ENCODE measurements at places on chromosomes 2 and 18. TPM values are rescaled to one million over a fixed set of nuclear protein-coding genes. Genes with fewer than 3 reads are reported as not detected.

NPAS2 gene
- total RNA-seq = 8.4 TPM

ZNF513 gene
- 15.9 TPM for total RNA-seq

CKAP2L gene
- total RNA-seq = 45.5 TPM

EIPR1 gene
- 35.1 TPM for total RNA-seq

TGFA gene
- total RNA-seq = 2.5 TPM

CETN1 gene
- total RNA-seq = not detected

POMC gene
- total RNA-seq = 8.0 TPM

ARL4C gene
- 53.7 TPM for total RNA-seq

FAM237A gene
- total RNA-seq = not detected

AQP12B gene
- total RNA-seq = not detected

DCDC2C gene
- total RNA-seq = not detected

FRZB gene
- total RNA-seq = not detected

UGT1A4 gene
- not detected for total RNA-seq

NCKAP5 gene
- total RNA-seq = not detected

RAB6C gene
- total RNA-seq = 0.14 TPM

LOXHD1 gene
- 0.05 TPM for total RNA-seq

SNORC gene
- 4.1 TPM for total RNA-seq

EVX2 gene
- not detected for total RNA-seq

CTAGE1 gene
- total RNA-seq = not detected

MLPH gene
- 0.36 TPM for total RNA-seq

CCDC178 gene
- total RNA-seq = not detected

PSD4 gene
- 200 TPM for total RNA-seq

FOXI3 gene
- not detected for total RNA-seq

VAMP5 gene
- total RNA-seq = 78.9 TPM

UGT1A8 gene
- total RNA-seq = not detected

ANKRD36B gene
- total RNA-seq = 41.9 TPM

FAM161A gene
- 9.1 TPM for total RNA-seq

DUSP28 gene
- total RNA-seq = 7.3 TPM

RAB17 gene
- total RNA-seq = 0.09 TPM

GAL3ST2 gene
- 0.82 TPM for total RNA-seq

GRHL1 gene
- 0.83 TPM for total RNA-seq

RMDN2 gene
- total RNA-seq = 2.6 TPM

MAPRE3 gene
- 4.8 TPM for total RNA-seq
